ENCODE measurements at places on chromosomes 4 and X. TPM values are rescaled to one million over a fixed set of nuclear protein-coding genes. Genes with fewer than 3 reads are reported as not detected.
A peak's percentile ranks its signal among the peaks of the same experiment; 100 is the strongest.

CFAP47 gene
- total RNA-seq: not detected

CRMP1 gene
- total RNA-seq: 23.6 TPM

DNASE1L1 gene
- 235 TPM for total RNA-seq

SEPTIN11 gene
- total RNA-seq: 381 TPM

LINC00632 gene
- total RNA-seq: 18.6 TPM

PHOX2B gene
- not detected for total RNA-seq

COL4A6 gene
- 0.27 TPM for total RNA-seq

XAGE1B gene
- total RNA-seq: not detected

- no peak for DNase-seq
These were observed 106.0 kb downstream of the ADRA2C start for GRCh38 chr4:3871881-3872833.

- peak; percentile 5 for DNase-seq
These were observed 13.3 kb upstream of the IL3RA start for GRCh38 chrX:1323315-1323714.

GRCh38 chrX:147646949-147647723 is 264.6 kb upstream of the FMR1 start:
- no peak for DNase-seq

DNA sequence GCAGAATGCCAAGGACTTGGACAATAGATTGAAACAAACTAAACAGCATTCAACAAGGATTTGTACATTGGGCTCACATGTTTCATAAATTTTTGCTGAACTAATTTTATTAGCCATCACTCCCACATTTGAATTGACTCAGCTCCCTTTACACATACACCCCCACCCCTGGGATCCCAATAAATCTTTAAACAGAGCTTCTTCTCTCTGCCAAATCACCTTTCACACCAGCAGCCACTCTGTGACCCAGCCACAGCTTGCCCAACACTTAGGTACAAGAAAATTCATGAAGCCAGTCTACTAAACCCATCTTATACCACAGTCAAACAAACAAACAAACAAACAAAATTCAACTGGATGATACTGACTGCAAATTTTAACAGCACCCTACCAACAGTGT is 21.6 kb downstream of the PHKA2 start:
- DNase-seq: no peak

GRCh38 chrX:111445485-111445884 is 33.5 kb upstream of the DCX start:
- peak; percentile 25 for DNase-seq

DNA sequence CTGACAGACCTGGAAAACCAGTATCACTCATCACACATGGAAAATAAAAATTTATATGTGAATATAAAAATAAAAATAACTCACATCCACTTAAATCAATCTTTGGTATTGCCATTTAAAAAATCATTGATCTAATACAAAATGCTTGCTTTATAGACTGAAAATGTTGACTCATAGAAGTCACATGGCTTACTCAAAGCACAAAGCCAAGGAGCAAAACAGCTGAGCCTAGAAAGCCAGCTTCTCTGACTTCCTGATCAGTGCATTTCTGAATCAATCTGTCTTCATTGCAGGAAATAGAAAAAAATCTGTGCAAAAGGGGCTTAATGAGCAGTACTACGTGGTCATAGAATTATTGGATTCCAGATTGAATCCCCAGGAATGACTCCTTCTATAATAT is 176.9 kb upstream of the HS3ST1 start:
- DNase-seq: peak; percentile 31

- no peak for DNase-seq
These were observed 34.0 kb downstream of the ZNF827 start for GRCh38 chr4:145904413-145905177.

DNA sequence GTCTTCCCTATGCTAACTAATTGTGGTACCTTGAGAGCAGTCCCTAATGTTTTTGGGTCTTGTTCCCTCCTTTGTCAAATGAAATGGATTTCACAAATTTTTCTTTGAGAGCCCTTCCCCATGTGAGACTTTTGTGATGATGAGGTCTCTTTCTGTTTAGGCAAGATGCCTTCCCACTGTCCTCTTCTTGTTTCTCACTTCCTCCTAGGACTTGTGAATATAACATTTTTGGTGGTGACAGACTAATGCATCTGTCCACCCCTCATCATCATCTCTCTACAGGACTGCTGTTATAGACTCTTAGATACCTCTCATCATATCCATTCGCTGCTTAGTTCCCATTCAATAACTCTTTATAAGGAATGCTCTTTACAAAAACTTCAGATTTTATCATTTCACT is 8.7 kb upstream of the ANK2 start:
- no peak for DNase-seq

- no peak for DNase-seq
These were observed 9.6 kb downstream of the RHOH start for GRCh38 chr4:40206426-40206825.

DNA sequence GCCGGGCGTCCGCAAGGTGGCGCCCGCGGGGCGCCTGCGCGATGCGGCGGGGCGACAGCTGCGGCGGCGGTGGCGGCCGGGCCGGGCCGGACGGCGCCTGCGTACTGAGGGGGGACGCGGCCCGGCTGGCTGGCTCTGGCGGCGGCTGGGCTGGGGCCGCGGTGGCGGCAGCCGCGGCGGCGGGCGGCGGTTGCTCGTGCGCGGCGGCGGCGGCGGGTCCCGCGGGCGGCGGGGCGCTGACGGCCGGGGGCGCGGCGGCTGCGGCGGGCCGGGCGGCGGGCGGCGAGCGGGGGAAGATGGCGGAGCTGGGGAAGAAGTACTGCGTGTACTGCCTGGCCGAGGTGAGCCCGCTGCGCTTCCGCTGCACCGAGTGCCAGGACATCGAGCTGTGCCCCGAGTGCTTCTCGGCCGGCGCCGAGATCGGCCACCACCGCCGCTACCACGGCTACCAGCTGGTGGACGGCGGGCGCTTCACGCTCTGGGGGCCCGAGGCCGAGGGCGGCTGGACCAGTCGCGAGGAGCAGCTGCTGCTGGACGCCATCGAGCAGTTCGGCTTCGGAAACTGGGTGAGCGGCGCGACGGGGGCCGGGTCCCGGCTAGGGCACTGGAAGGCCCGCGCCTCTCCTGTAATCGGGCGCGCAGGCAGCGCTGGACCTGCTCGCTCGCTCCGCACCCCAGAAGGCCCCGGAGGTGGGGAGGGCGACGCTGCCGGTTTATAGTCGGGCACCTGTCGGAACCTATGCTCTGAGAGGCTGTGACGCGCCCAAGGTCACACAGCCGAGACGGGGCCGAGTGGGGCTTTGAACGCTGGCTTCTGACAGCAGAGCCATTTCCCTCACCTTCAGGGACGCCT is at the start of gene TADA2B:
TADA2B (plus strand) TSS at position 89 of the 853 bp plus-strand sequence; CDS start at position 297, 208 bp downstream.
- no peak for DNase-seq

- DNase-seq: no peak
These were observed 35.8 kb downstream of the PSAPL1 start for GRCh38 chr4:7398788-7399439.
